ENCODE measurements at places on chromosomes 4 and X. TPM values are rescaled to one million over a fixed set of nuclear protein-coding genes. Genes with fewer than 3 reads are reported as not detected.

Gene RHOH
- 4.2 TPM for total RNA-seq

DNA sequence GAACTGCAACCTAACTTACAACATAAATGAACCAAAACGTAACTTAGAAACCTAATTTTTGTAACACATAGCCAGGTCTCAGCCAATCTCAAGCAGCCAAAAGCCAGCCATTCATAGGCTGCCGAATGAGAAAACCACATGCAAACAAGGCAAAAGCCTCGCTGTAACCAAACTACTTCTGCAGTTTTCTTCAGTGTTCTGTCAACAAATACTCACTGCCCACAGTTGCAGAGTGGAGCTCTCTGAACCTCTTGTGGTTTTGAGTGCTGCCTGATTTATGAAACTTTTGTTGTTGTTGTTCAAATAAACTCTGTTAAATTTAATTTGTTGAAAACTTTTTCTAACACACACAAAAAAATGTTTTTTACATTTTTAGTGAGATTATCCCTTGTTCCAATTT lies 251.2 kb downstream of the PAPSS1 start:
- DNase-seq = no peak

DNA sequence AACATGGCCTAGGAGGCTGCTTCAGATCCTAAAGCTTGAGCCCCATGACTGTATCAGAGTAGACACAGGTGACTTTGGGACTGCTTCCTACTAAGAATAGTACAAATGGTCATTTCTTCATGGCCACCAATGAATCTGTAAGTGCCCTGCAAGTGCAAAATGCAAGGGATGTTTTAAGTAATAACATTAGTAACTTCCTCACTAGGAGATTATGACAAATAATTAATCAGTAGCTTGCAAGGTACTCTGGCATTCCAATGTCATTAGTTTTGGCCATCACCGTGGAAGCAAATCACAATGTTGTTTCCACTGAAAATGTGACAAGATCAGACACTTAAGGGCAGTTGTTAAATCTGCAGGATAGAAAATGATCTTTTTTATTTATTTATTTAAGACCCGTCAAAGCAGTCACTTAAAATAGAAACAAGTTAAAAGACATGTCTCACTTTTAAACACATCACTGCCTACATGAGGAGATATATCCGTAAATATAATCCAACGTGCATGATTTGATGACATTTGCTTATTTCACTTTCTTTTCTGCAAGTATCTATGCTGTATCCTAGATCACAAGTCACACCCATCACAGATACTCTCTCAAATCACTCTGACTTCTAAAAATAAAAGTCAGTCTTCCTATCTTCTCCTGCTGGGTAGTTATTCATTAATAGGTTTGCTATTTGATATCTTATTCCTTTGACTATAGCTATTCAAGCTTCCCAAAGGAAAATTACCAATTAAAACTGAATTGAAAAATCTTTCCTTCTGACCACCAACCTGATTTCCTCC lies 400.6 kb downstream of the IL15 start:
- no peak for DNase-seq

DNA sequence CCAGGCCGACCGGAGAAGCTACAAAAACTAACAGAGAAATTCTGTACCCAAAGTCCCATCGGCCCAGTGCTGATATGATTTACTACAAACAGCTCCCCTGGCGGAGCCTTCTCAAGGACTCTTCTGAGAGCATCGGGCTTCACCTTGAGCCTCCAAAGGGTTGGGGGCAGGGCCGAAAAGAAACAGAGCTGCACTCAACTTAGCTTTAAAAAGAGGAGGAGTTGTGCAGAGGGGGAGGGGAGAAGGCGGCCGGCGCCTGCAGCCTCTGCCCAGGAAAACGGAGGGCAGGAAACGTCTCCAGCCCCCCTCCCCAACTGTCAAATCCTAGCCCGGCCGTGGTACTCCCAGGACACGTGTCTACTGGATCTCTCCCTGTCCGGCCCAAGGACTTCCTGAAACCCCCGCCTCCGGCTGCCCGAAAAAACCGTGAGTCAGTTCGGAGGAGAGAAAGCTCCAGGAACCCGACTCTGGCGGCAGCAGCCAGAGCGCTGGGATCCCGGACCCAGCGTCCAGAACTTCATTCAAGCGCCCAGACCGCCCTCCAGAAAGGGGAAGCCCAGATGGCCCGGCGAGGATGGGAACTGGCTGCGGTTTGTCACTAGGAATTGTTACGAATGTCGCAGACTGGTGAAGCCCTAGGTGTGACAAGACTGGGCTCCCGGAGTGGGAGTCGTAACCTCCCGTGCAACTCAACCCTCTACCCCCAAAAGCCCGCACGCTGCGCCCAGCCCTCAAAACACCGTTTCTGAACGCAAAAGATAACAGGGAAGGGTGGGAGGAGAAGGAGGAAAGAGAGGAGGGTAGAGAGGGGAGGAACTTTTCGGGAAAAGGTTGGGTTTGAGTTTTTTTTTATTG lies 973 bp downstream of the ADAMTS3 start:
- DNase-seq = peak; percentile 93
